ENCODE measurements at places on chromosomes 7 and 10. TPM values are rescaled to one million over a fixed set of nuclear protein-coding genes. Genes with fewer than 3 reads are reported as not detected.

The ASCC1 gene
- total RNA-seq: 21.9 TPM

The CADPS2 gene
- 0.54 TPM for total RNA-seq

The NKX1-2 gene
- not detected for total RNA-seq

GRCh38 chr7:7188742-7189141 lies 6.4 kb downstream of the C1GALT1 start:
- DNase-seq: no peak

DNA sequence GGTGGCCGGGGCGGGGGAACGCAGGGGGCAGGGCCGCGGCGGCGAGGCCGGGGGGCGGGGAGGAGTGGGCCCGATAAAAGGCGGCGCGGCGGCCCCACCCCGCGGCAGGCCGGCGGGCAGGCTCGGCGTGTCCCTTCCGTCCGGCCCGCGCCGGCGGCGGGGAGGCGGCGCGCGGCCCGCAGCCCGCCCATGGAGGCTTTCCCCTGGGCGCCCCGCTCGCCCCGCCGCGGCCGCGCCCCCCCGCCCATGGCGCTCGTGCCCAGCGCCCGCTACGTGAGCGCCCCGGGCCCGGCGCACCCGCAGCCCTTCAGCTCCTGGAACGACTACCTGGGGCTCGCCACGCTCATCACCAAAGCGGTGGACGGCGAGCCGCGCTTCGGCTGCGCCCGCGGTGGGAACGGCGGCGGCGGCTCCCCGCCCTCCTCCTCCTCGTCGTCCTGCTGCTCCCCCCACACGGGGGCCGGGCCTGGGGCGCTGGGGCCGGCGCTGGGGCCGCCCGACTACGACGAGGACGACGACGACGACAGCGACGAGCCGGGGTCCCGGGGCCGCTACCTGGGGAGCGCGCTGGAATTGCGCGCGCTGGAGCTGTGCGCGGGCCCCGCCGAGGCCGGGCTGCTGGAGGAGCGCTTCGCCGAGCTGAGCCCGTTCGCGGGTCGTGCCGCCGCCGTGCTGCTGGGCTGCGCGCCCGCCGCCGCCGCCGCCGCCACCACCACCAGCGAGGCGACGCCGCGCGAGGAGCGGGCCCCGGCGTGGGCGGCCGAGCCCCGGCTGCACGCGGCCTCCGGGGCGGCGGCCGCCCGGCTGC lies at the start of gene NANOS1:
NANOS1 (plus strand) TSS at position 102 of the 808 bp plus-strand sequence; CDS start at position 190, 88 bp downstream.
- peak; percentile 21 for DNase-seq

All from IMR-90 (cell line).